ENCODE measurements at places on chromosomes 13 and 19.

- no peak for DNase-seq
These were observed 100.6 kb upstream of the FRY start for GRCh38 chr13:31930901-31931522.

DNA sequence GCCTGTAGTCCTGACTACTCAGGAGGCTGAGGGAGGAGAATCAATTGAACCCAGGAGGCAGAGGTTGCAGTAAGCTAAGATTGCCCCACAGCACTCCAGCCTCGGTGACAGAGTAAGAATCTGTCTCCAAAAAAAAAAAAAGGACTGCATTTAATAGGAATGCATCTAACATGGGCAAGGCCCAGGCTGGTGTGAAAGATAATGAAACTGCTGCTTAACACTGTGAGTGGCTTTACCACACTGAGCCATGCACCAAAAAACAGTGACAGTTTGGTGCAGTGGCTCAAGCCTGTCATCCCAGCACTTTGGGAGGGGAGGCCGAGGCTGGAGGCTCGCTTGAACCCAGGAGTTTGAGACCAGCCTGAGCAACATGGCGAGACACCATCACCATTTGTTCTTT, 8.6 kb downstream of the GTF2F1 start:
- DNase-seq, result no peak

GRCh38 chr13:54599413-54599812, 1570.8 kb downstream of the OLFM4 start:
- no peak for DNase-seq

GRCh38 chr13:27011661-27012060, 159.9 kb downstream of the USP12 start:
- DNase-seq, result no peak

GRCh38 chr19:9956956-9957355, 20.6 kb upstream of the OLFM2 start:
- DNase-seq, result no peak

- DNase-seq, result no peak
These were observed 34.4 kb upstream of the OXGR1 start for GRCh38 chr13:97028441-97029299.

GRCh38 chr13:113732176-113732960, 26.7 kb upstream of the TMEM255B start:
- no peak for DNase-seq

GRCh38 chr13:108902405-108903155, 273.2 kb downstream of the MYO16 start:
- no peak for DNase-seq

DNA sequence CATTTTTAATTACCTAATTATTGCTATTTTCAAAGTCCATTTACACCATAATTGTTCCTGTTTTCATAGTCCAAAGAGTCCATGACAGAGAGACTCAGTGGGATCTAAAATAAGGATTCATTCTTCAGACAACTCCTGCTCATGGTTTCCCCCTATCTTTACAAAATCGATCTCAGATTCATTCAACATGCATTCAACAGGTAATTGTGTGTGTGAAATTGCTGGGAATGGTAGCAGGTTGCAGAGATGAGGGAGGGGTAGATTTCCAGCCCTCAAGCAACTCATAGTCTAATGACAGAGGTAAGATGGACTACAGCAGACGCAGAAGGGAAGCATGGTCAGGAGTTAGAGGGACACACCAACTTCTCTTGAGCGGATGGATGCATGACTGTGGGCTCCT, 138.1 kb downstream of the TSHZ3 start:
- no peak for DNase-seq

- DNase-seq, result peak; percentile 64
These were observed 8.8 kb downstream of the ALOX5AP start for GRCh38 chr13:30744056-30744680.

DNA sequence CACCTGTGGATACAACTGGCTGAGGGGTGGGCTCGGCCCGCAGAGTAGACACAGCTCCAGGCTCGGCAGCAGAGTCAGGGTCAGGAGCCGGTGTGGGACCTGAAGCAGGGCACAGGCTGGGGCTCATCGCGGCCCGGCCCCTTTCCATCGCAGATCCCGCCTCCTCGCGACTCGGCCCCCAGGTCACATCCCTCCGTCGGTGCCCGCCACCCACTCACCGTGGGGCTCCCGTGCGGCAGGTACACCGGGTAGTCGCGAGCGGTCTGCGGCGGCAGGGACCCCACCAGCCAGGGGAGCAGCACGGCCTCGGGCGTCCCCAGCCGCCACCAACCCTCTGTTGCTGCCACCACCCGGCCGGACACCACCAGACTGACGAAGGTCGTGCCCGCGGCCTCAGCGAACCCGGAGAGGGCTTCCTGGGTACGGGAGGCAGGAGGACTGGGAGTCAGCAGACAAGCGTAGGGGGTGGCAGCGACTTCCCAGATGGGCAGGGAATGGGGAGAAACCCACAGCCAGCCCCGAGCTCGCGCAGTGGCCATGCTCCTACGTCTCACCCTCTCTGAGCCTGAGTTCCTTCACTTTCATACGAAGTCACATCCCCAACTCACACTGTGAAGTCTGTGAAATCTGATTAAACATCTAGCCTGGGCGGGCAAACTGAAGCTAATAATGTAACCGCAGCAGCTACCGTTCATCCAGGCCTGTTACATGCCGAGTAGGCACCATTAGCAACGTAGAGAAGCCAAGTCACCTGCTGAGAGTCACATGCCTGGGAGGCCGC, 3.7 kb downstream of the FUZ start:
- DNase-seq, result no peak

GRCh38 chr19:43499042-43499441, 5.5 kb downstream of the PHLDB3 start:
- DNase-seq, result no peak

DNA sequence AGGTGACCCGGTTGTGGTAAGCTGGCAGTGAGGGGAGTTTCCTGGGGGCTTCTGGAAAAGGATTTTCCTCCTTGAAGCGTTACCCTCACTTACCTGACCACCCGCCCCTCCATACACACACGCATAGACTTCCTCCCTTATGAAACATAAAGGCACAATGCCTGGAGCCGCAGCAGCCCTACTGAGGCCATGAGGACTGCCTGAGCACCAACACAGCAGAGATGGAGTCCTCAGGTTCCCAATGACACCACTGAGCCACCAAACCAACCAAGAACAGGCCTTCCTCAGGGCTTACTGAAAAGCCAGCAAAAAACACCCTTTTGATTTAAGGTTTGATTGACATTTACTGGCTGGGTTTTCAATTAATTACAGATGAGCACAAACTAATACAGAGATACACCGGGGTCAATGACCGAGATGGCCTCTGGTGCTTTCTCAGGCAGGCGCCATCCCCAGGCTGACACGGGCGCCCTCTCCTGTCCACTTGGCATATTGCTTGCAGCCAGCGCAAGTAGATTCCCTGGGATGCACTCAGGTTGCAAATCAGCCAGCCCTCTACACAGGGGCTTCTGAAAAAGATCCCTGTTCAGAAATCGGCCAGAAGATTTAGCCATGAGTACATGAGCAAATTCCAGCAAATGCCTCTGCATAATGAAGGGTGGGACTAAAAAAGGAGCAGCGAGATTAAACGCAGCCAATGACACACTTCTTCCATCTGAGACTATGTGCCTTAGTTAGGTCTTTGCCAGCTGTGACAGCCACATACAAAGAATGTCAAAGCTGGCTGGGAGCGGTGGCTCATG, 14.8 kb downstream of the OPA3 start:
- peak; percentile 19 for DNase-seq

- DNase-seq, result no peak
These were observed 915.9 kb downstream of the UQCRFS1 start for GRCh38 chr19:28297036-28297435.

- DNase-seq, result no peak
These were observed 209.9 kb downstream of the DCT start for GRCh38 chr13:94269557-94269956.

GRCh38 chr19:19525611-19526380, 2.9 kb upstream of the YJEFN3 start:
- DNase-seq, result no peak

DNA sequence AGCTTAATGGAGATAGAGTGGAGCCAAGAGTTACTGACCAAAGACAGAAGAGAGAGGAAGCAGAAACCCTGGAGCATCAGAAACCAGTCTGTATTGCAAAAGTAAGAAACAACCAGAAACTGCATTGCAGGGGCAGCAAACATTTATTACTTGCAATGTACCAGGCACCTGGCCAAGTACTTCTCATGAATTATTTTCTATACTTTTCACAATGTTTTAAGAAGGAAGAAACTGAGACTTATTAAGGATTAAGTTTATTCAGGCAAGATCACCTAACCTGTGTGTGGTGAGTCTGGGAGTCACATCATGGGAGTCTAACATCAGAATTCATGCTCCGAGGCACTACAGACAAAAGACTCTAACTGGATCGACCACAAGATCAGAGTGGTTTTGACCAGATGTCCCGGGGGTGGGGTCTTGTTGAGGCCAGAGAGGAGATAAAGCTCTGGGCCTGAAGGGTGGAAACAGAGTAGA, 47.4 kb downstream of the TNFRSF19 start:
- DNase-seq, result no peak

- no peak for DNase-seq
These were observed 105.5 kb downstream of the ZAR1L start for GRCh38 chr13:32209652-32210051.

GRCh38 chr13:108621462-108621861, 7.9 kb upstream of the MYO16 start:
- DNase-seq, result no peak

GRCh38 chr19:39684267-39684666, 20.0 kb upstream of the LGALS14 start:
- no peak for DNase-seq

DNA sequence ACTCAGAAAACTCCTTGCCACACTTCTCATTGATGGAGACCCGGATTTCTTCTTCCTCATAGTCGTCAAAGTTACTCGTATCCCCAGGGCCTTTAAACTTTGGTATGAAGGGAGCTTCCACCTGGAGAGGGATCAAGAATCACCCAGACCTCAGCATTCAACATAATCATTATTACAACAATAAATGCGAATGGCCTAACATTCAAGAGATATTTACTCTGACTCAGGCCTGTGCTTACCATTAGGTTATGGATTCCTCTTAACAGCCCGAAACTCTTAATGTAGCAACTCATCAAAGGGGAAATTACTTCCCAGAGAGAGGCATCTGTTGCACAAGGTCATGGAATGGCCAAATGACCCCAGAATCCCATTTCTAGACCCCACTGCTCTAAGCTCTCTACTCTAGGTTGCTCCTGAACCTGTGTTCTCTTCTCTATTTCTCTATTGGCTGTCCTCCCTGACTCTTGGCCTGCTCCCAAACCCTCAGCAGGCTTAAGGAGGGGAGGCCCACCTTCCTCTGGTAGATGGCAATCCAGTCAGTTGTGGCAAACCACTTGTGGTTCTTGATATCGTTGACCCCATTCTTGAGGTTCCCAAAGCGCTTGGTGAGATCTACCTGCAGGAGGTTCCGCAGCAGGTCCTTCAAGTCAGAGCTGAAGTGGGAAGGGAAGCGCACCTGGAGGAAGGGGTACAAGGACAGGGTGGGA, 2.7 kb upstream of the SAMD1 start:
- DNase-seq, result no peak

GRCh38 chr13:94827566-94827965, 115.2 kb upstream of the SOX21 start:
- DNase-seq, result no peak

GRCh38 chr13:40375489-40376171, 290.8 kb downstream of the FOXO1 start:
- DNase-seq, result no peak

DNA sequence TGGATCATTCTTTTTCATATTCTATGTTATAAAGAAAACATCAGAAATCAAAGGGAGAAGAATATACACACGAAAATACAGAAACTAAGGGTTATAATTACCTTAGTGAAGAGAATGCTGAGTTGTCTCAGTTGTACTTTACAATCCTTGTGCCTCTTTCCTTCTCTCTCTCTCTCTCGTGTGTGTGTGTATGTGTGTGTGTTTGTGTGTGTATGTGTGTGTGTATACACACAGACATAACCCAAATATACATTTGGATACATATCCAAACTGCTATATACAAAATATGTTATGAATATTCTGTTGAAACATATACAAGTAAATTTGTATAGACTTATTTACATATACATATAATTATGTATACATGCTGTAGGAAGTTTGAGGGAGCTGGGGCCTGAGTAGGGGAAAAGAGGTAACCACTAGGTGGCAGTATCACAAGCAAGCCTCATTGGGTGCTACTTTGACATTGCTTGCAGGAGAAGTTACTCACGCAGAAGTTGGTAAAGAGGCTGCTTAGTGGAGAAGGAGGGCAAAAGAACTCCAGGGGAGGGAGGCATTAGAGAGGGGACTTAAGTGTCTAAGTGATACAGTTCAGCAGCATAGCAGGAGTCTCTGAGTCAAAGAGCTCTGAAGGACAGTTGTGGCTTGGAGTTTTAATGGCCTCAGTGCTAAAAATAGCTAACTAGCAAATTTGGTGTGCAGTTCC, 465.1 kb upstream of the PCDH20 start:
- DNase-seq, result no peak

DNA sequence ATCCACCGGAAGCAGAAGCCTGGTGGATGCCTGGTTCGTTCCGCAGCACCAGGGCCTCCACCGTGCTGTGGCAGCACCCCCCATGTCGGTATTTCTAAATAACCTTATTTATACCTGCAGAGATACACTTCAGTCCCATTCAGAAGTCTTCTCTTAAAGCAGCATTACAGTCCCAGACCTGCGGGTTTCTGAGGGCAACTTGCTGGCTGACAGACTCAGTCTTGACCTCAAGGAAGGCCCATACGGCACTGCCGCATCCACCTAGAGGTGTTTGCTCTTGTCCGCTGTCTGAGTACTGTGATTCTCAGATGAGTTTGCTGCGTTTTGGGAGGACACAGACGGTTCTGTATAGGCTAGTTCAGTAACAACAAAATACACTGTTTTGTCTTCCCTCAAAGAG, 16.9 kb upstream of the TEX29 start:
- no peak for DNase-seq

DNA sequence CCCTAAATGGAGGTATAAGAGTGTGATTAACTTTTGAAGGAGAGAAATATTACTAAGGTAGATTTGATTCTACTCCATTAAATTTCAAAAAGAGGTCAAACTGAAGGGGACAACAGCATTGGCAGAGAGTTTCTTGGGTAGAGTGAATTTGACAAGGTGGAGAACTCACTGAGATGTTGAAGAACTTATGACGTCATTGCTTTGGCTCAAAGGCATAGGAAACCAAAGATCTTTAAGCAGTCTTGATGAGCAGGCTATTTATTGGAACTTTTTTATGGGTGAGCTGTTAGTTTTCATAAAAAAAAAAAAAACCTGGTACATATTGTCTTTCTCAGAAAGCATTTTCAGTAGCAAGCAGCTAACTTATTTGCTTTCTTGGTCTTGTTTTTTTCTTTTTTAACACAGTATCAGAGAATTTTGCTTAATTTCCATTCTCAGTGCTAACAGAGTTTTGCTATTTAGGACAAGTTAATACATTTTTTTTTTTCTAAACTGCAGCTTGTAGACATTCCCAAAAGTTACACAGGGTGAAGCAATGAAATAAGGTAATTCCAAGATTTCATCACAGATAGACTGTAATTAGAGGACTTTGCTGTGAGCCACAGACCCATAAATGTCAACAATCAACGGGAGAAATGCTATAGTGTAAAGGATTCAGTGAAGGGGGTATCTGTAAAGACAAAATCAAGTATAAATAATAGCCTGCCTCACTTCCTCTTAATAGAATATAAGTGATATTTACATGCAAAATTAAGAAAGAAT, 412.2 kb upstream of the KLHL1 start:
- no peak for DNase-seq

Data from activated CD8-positive, alpha-beta memory T cell treated with anti-CD3 and anti-CD28 coated beads for 1 hour (primary cell).